Lung (tissue), 17 donors: ENCODE measurements at places on chromosomes 7 and 10. TPM values are rescaled to one million over a fixed set of nuclear protein-coding genes. Genes with fewer than 3 reads are reported as not detected.

DNA sequence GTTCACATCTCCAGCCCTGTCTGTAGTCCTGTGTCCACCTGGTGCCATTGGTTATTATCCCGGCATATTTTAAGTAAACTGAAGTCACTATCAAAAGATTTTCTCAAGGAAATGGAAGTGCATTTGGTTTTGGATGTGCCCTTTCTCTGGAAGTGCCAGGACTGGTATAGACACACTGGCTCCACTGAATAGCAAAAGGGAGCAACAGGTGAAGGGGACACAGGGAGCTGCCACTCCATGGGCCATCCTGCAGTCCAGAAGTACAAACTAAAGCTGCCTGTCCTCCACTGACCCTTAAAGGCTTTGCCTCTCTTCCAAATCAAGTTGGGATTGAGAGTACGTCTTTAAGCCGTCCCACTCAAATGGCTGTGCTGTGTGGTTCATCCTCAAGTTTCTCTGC is 62.7 kb downstream of the NOC3L start:
- H3K27ac ChIP-seq, result no peak overlapping the region
- no peaks in the 10 kb centered on the region for H3K4me1 ChIP-seq

Gene INMT
- total RNA-seq, result 157 TPM

DNA sequence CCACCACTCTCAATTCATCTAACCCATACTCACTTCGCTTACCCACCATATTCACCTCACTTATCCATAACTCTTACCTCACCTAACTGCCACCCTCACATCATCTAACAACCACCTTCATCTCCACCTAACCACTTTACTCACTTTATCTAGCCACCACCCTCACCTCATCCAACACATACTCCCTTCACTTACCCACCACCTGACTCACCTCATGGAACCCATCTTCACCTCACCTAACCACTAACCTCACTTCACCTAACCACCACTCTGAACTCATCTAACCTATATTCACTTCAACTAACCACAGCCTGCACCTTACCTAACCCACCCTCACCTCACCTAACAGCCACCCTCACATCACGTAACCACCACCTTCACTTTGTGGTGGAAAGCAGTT is 84.2 kb downstream of the VIPR2 start:
- no peak for DNase-seq
- H3K36me3 ChIP-seq, result no peaks in the 10 kb centered on the region
- H3K27ac ChIP-seq, result no peak overlapping the region
- H3K27me3 ChIP-seq, result no peaks in the 10 kb centered on the region
- H3K4me3 ChIP-seq, result no peak overlapping the region

Gene COL17A1
- 0.92 TPM for total RNA-seq

DNA sequence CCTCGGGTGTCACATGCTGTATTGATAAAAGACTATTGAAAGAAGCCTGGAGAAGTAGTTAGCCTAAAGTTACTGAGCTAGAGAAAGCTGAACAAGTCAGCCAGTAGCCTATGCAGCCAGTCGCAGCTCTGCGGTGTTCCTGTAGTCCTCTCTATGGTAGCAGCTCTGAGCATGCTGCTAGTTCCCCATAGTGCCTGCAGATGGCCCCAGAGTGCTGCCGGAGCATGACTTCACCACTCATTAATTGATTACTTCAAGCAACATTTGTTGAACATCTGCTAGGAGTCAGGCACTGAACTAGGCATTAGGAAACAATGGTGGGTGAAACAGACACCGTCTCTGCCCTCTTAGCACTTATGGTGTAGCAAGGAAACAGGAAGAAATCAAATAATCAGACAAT is 422.7 kb downstream of the SORCS3 start:
- no peaks in the 10 kb centered on the region for H3K4me1 ChIP-seq
- no peak overlapping the region for H3K4me3 ChIP-seq
- H3K27ac ChIP-seq, result no peak overlapping the region

Gene NFE2L3
- total RNA-seq, result 4.9 TPM

Gene NKX1-2
- total RNA-seq, result 0.06 TPM

Gene EIF5AL1
- total RNA-seq, result 0.14 TPM

- H3K36me3 ChIP-seq, result no peaks in the 10 kb centered on the region
- peak; percentile 67 for DNase-seq
- no peaks in the 10 kb centered on the region for H3K27me3 ChIP-seq
- peaks cover 12% of the 10 kb centered on the region for H3K4me1 ChIP-seq
- H3K4me3 ChIP-seq, result no peak overlapping the region
Observed at GRCh38 chr7:139842401-139843210, 13.5 kb downstream of the TBXAS1 start.

DNA sequence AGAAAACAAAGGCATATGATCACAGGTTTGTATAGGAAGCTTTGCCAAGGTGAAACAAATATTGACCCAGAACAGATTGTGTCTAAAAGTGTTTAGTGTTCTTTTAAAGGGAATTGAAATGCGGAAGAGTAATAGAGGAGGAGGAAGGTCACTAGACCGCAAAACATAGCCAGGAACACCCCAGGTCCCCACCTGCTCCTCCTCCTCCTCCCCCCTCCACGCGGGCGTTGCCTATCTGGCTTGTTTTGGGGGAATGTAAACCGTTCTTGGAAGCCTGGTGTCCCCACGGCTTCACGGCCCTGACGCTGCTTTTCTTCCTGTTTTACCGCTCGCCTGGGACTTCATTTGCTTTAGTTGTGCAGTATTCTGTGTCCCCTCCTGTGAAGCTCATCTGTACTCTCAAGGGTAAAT is 81.0 kb upstream of the PFKP start:
- no peak overlapping the region for H3K27ac ChIP-seq
- no peak for DNase-seq
- H3K4me3 ChIP-seq, result no peak overlapping the region
- H3K4me1 ChIP-seq, result no peaks in the 10 kb centered on the region
- no peaks in the 10 kb centered on the region for H3K36me3 ChIP-seq

Gene NME8
- 0.77 TPM for total RNA-seq

DNA sequence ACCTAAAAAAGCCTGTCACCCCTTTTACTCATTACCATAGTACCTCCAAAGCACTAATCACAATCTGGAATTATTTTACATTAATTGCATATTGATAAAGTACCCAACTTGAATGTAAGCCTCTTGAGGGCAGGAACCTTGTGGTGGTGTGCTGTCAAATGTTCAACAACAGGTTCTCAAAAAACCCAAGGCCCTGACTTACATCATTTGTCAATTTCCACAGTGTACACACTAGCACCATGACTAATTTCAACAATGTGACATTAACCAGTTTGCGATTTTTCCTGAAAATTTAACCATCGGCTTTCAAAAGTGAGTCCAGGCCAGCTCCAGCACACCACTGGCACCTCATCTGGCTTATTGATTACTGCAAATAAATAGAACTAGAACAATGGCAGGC is 87.5 kb downstream of the SVOPL start:
- no peak overlapping the region for H3K4me3 ChIP-seq
- H3K4me1 ChIP-seq, result peaks cover 6% of the 10 kb centered on the region
- H3K27ac ChIP-seq, result no peak overlapping the region
- H3K27me3 ChIP-seq, result no peaks in the 10 kb centered on the region
- no peak for DNase-seq
- H3K36me3 ChIP-seq, result no peaks in the 10 kb centered on the region
